Substantia nigra (tissue), 51 donors: ENCODE measurements at places on chromosomes 12 and 14.
A peak's percentile ranks its signal among the peaks of the same experiment; 100 is the strongest.

DNA sequence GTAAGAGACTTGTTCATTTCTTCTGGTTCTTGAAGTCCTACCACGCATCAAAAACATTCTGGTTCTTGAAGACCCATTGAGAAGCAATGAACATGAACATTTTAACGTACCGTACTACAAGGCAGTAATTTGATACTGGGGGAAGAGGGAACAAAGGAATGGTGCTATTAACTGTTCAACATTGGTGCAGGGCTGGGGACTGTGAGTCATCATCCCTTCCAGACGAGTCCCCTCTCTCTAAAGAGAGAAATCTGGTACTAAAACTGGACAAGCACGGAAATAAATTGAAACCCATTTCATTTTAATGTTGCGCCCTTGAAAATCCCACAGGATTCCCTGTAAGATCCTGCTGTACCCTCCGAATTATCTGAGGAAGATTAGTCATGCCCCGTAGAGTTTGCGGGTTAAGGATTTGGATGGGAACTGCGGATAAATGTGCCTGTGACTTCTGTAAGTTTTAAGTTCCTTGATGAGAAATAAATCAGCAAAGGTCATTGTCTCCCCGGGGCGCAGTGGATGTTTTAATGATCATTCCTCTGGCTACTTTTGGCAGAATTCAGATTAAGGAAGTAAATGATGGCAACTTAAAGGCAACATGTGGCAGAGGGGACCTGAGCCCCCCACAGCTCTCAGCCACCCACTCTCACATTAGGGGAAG is 78.6 kb downstream of the KCNK13 start:
- DNase-seq: no peak

DNA sequence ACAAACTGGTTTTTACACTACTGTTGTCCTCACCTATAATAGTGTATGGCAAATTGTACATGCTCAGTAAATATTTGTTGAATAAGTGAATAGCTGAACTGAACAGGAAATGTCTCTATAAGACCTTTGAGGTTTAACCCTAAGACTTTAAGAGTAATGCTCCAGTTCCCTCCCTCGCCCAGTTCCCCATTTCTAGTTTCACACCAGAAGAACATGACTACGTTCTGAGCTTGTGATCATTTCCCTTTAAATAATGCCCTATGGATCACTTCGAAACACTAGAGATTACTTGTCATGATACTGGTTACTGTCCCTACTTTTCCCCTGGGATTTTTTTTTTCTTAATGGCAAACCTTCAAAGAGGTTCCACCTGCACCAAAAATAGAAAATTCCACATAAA is 69.3 kb downstream of the PRKD1 start:
- DNase-seq: no peak

DNA sequence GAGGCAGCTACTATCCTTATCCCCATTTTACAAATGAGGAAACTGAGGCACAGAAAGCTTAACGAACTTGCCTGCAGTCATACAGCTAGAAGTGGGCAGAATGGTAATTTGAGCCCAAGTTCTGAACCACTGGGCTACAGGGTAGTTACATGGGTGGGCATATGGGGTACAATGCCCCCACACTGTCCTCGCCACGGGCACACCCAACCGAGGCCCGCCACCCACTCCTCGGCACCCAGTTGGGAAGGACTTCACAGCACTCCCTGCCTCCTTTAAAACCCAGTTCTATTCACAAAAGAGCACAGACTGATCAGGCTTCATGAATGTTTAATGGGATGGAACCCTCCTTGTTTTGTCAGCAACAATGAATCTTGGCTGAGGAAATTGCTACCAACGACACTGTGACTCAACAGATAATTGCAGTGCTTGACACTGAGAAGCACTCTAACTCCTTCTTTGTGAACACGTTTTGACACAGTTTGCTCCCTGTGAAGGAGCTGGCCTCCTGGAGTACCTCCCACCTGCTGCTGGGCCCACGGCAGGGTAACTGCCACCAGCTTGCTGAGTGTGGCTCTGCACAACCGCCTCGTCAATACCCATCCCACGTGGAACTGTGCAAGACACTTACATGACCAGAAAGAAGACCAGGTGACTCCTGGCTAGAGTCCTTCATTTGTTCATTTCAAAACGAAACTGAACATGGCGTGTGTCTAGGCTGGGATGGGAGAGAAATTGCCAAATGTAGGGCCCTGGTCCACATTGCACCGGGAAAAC is 63.5 kb downstream of the CLMN start:
- DNase-seq: no peak

DNA sequence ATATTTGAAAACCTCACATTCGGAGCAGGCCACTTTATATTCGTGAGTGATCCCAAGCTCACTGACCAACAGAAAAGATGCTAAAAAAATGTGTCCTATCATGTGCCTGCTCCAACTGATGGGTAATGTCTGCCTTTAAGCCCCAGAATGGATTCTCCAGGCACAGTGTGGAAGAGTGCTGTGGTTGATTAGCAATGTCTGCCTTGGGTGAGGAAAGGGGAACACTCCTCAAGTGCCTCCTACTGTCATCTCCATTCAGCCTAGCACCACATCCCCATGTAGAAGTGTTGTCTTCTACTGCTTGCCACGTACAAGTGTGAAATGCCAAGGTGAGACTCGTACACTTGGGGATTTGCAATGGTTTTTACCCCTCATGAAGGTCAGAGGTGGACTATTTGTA is 199.3 kb downstream of the SLC41A2 start:
- no peak for DNase-seq

GRCh38 chr12:114926341-114926740 is 242.4 kb upstream of the TBX3 start:
- DNase-seq: no peak

- DNase-seq: no peak
Measured at GRCh38 chr14:54590481-54590880, 23.6 kb downstream of the SAMD4A start.

- DNase-seq: peak; percentile 39
Measured at GRCh38 chr14:69263364-69263763, 3.4 kb downstream of the GALNT16 start.

DNA sequence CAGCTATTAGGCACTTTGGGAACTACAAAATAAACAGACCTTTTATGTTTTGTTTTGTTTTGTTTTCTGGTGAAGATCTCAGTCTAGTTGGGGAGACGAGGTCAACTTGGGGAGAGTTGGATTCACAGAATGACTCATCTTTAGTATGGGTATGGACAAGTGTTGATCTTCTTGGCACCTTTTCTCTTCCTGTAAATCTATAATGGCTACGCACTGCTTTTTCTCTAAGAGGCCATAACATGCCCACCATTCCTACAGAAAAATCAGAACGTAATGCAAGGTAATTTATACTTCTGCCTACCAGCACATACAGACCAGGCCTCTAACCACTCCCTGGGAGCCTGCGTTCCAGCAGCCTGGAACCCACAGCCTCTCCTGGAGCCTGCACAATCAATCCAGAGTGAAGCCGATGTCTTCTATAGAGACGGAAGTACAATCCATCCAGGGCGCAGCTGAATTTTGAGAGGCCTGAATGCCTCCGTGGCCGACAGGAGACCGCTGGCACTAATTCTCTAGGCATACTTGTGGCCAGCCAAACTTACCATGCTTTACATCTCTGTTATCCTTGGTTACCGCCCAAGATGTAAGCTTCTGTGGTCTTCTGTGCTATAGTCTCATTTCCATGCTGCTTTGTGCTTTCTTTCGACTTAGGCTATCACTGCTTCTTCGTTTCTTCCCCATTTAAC is 717 bp downstream of the PPHLN1 start:
- DNase-seq: no peak

DNA sequence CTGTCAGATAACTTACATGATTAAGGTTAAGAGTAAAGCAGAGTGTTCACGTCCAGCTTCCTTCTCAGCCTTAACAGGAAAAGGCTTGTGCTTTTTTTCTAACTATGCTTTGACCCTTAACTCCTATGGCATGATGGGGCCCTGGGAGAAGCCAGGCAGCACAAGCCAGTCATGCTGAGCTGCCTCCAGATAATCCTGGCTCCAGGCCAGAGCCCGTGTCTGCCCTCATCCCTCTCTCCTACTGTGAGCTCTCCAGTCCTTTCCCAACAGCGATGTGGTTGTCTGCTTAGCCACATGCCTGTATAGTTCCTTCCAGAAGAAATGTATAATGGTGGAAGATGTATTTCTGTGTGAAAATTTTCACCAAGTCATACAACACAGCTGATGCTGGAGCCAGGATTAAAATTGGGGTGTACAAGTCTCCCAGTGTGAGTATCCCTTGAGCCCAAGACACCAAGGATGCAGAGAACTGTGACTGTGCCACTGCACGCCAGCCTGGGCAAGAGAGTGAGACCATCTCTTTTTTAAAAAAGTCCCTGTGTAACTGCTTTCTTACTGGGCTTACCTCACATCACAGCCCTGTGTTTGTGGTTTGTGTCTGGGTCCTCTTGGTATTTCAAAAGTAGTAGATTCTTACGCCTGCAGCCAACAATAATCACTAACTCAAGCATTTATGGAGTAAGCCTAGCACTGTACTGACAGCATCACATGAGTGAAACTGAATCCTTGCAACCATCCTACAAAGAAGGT is 7.9 kb upstream of the ITFG2 start:
- DNase-seq: peak; percentile 37

GRCh38 chr14:45790293-45790692 is 537.3 kb upstream of the MIS18BP1 start:
- no peak for DNase-seq

GRCh38 chr12:1122786-1123185 is 131.8 kb downstream of the ERC1 start:
- DNase-seq: no peak

DNA sequence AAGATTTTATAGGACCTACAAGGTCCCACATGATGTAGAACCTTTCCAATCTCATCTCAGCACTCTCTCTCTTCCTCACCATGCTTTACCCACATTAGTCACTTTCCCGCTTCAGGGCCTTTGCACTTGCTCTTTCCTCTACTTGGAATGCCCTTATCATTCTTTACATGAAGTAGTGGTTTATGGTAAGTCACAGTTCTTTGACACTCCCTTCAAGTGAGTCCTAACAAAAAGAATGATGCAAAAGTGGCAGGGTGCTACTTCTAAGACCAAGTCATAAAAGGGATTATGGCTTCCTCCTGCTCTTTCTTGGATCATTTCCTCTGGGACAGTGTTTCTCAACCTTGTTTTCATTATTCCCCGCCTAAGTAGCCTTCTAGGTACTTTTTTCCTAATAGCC is 13.1 kb downstream of the TMBIM4 start:
- no peak for DNase-seq

DNA sequence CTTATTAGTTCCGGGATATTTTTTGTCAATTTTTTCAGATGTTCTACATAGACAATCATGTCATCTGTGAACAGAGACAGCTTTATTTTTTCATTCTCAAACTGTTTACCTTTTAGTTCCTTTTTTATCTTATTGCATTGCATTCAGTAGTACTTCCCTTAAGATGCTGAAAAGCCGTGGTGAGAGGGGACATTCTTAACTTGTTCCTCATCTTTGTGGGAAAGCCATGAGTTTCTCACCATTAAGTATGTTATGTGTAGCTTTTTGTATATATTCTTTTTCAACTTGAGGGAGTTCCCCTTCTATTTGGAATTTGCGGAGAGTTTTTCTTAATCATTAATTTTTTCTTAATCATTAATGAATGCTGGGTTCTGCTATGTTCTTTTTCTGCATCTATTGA is 1727.1 kb upstream of the SEL1L start:
- no peak for DNase-seq

DNA sequence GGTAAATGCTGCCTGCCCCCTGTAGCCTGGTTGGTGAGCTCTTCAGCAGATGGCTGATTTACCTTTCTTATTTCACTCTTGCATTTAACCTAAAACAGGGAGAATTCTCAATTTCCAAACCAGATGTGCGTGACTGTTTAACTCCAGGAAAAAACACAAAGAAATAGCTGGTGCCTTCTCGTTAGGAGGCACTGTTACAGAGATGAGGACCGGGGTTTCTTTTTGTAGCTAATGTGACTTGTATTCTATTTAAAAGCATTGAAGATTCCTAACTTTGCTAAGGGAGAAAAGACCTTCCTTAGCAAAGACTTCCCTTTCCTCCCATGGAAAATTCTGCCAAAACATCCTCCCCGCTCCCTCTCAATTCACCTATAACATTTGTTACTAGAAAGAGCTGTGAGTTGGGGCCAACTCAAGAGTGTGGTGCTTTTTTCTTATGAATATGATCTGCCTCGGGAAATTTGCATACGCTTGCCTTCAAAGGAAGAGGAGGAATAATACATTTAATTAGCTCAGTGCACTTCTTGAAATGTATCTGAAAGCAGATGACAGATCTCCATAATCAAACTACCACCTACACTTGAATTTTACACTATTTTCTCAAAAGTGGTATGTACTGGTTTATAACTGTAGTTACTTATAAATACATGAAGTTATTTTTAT is 102.0 kb upstream of the ARID2 start:
- DNase-seq: no peak

- DNase-seq: no peak
Measured at GRCh38 chr12:2227360-2227759, 174.6 kb downstream of the CACNA1C start.
